ENCODE measurements at places on chromosomes 2 and 18.

DNA sequence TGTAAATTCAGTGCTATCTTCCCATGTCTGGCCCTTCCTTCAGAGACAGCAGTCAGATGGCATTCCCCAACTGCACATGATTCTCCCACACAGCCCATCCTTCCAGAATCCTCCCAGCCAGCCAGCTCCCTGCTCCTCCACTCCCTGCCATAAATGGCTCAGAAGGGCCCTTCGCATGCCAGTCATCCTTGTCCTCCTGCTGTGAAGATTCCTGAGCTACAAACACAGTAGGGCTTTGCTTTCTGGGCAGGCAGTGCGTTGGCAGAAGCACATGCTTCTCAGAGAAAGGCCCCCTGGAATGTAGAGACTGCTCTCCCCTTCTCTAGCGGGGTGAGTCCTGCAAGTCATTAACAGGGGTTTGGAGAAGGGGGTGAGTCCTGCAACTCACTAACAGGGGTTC, 71.9 kb downstream of the TEX51 start:
- DNase-seq = peak; percentile 18

GRCh38 chr2:176585791-176586190, 316.5 kb downstream of the MTX2 start:
- DNase-seq = no peak

DNA sequence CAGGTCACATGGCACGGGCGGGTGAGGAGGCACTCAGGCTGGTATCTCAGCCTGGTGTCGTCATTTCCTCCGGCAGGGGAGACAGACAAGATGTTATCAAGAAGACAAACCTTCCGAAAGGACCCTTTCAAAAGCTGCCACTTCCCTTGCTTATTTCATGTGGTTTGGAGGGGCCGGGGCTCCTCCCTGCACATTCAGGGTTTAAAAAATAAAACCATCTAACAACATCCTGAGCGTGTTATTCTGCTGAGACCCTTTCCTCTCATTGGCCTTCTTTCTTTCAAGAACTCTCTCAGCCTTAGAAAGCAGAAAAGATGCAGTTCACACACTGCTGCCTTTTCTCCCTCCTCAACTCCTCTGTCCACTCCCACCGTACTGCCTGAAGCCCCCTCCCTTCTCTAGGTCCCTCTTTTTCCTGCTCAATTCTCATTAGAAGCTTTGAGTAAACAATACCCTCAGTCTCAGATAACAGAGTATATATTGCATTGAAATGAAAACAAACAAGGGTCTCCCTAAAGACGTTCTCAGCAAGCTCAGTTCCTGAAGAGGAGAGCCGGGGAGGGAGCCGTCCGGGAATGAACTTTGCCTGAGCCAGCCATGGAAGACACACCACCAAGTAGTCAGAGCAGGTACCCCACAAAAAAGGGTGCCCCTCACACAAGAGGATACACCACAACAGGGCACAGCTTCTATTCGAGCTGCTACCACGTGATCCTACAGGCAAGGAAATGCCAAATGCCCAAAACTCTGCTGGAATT, 9.7 kb downstream of the SMAD7 start:
- DNase-seq = no peak

DNA sequence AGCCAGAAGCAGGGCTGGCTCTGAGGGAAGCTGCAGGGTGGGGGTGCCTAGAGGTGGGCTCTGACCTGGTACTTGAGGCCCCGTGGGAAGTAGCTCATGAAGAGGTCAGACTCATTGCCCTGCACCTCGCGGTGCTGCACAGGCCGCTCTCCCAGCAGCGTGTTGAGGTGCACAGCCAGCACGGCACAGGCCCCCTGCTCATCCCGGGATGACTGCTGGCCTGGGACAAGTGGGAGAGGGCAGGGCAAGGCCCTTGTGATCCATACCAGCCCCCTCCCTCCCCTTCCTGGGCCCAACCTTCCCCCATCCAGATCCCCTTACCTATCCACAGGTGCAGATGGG, 8.7 kb downstream of the CAPG start:
- DNase-seq = no peak

DNA sequence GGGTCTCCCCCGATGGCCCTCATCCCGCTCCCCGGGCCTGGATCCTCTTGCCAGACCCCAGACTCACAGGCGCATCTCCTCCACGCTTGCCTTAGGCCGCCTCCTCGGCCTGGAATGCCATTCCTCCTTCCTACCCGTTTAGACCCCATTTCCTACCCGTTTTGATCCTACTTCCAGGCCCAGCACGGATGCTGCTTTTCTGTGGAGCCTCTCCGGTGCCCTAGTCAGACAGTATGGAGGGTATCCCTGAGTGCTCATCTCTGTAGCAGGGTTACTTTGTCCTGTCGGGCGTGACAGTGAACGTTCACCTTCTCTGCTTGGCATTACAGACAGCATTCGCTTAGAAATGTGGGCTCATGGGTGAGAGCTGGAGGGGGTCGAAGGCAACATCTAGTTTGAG, 9.3 kb downstream of the TOGARAM2 start:
- no peak for DNase-seq

GRCh38 chr18:45014047-45014501, 333.4 kb downstream of the SETBP1 start:
- peak; percentile 40 for DNase-seq

DNA sequence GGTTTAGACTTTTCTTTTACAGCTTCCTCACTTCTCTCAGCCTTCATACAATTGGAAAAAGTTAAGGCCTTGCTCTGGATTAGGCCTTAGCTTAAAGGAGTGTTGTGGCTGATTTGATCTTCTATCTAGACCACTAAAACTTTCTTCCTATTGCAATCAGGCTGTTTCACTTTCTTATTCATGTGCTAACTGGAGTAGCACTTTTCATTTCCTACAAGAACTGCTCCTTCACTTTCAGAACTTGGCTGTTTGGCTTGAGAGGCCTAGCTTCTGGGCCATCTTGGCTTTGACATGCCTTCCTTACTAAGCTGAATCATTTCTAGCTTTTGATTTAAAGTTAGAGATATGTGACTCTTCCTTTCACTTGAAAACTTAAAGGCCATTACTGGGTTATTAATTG, 114.3 kb downstream of the ARHGEF4 start:
- no peak for DNase-seq

DNA sequence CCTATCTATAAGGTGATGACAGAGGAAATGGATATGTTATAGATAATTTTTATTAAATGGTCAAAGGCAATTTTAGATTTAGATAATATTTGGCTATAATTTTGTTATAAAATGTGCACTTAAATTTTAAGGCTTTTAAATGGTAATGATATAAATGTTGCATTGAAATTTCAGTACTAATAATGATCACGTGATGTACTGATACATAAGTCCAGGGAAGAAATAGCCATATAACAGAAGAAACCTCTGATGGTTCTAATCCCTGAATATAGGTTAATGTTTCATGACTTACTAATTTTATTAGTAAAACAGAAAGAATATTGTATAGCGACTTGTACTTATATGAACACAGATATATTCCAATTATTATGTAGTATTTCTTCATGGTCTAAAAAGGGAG, 211.9 kb downstream of the SOCS6 start:
- no peak for DNase-seq

DNA sequence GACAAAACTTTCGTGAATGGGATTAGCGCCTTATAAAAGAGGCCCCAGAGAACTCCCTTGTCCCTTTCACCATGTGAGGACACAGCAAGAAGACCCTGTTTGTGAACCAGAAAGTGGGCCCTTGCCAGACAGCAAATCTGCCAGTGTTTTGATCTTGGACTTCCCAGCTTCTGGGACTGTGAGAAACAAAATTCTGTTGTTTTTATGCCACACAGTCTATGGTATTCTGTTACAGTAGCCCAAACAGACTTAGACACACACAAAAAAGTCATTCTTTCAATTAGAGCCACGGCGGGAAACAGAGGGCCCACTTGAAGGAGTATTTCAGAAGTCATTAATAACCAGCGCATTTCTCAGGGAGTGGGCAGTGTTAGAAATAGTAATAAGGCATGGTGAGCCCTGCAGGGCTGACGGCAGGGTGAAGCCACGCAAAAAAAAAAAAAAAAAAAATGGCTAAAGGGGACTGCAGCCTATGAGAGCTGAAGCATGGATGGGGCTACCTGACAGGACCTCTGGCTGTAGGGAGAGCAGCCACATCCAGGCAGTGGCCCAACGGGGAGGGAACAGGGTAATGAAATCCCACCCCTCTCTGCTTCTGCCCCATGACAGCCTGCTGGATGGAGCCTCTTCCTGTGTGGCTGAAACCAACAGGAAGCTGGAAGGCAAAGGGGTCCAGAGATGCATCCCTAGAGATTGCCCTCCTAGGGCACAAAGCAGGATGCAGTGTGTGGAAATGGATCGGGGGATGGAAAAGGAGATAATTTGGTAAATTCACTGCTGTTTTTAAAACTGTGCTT, 189.3 kb downstream of the KCNS3 start:
- DNase-seq = no peak

DNA sequence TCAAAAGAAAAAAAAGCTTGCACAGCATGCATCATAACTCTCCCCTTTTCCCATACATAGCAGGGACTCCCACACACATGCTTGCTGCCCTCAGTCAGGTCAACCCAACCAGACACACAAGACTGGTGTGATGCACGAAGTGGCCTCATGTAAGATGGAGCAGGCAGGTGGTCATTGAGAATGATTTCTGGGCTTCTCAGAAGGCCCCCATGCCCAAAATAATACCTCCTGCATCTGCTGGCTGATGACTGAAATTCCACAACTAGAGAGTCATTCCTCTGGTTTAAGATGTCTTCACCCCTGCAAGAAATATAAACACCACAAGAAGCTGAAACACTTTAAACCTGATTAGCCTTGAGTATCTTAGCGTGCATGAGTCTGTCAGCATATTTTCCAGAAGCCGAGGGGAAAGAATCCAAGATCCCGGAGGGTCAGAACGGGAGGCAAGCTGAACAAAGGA, 131.1 kb downstream of the AFF3 start:
- DNase-seq = no peak

DNA sequence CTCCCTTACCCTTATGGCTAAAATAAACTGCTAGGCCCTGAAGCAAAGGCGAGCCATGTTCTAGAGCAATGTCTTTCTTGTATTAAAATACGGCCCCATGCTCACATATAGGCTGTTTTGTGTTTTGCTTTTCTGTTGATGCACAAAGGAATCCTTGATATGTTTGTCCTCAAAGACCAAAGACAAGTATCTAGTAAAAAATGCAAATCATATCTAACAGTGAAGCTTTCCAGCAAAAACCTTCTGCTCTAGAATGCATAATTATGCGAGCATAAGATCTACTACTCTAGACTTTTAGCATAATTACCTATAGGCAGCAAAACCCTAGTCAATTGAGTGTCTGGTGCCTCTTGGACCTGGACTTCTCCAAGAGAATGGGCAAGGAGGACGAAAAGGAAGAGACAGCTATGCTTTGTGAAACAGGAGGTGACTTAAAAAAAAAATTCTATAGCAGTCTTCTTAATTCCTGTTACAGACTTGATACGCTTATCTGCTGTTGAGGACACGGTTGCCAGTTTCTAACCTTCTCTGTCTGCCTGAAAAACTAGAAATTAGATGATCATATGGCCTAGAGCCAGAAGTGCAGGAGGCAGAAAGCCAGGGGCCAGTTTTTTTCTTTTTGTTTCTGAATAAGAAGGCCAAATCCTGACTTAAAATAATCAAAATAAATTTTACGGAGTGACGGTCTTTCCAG, 1.5 kb upstream of the AMMECR1L start:
- DNase-seq = no peak

- no peak for DNase-seq
Measured at GRCh38 chr2:215952860-215953637, 60.3 kb downstream of the MREG start.

GRCh38 chr18:37322492-37323035, 243.0 kb downstream of the CELF4 start:
- DNase-seq = peak; percentile 51

GRCh38 chr2:117562654-117563053, 251.8 kb upstream of the DDX18 start:
- no peak for DNase-seq

DNA sequence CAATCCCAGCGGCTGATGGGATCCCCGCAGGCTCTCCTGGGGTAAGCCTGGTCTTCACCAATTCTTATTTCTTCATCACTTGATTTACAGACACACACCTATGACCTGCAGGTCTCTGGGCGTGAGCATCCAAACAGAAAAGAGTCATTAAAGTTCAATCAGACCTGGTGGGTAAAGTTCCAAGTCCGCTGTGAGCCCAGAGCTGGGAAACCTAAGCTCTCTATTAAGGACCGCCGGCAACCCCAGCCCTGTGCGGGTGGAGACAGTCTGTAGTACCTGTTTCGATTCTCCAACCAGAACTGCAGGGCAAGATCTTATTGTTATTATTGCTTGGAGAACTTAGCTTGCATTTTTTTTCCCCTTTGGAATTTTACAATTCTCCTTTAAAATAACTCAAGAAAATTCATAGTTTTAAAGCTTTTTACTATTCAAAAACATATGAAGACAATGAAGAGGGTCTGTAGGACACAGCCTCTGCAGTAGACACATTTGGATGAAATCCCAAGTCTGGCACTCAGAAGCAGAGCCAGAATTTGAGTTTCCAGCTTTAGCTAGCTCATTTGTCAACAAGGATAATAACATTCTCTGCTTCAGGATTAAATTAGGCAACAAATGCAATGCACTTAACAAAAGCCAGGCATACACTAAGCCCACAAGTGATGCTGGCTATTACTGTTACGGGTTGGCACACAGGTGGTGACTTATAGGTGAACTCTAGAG, 376.4 kb downstream of the INSIG2 start:
- DNase-seq = no peak

- no peak for DNase-seq
Measured at GRCh38 chr2:233247744-233248143, 3.7 kb upstream of the ATG16L1 start.

GRCh38 chr18:670522-670921, 13.1 kb downstream of the TYMS start:
- no peak for DNase-seq
